Amniotic stem cell (primary cell): ENCODE measurements at places on chromosomes 11 and 22.
A peak's percentile ranks its signal among the peaks of the same experiment; 100 is the strongest.

DNA sequence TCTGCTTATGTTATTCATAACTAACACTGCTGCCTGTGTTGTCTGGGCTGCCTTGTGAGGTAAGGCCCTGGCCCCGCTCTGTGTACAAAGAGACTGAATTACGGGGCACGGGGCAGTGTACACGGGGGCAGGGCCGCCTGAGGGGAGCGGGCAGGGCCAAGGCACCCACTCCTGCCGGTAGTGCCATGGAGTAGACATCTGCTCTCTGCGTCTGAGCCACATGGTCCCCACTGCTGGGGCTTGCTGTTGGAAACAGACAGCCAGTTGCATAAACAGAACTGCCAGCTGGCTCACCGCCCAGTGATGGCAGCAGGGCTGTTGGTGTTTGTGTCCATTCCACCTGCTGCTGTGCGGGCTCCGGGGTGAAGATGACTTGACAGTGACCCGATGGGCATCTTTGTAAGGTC is 19.8 kb downstream of the FAM118A start:
- DNase-seq, result no peak

GRCh38 chr22:44182588-44183286 is 2.0 kb downstream of the PARVG start:
- no peak for DNase-seq

GRCh38 chr11:94825031-94825430 is 56.9 kb downstream of the AMOTL1 start:
- no peak for DNase-seq

GRCh38 chr11:65431451-65432099 is 9.0 kb downstream of the NEAT1 start:
- no peak for DNase-seq

GRCh38 chr22:32904044-32904443 is 102.5 kb downstream of the TIMP3 start:
- no peak for DNase-seq

DNA sequence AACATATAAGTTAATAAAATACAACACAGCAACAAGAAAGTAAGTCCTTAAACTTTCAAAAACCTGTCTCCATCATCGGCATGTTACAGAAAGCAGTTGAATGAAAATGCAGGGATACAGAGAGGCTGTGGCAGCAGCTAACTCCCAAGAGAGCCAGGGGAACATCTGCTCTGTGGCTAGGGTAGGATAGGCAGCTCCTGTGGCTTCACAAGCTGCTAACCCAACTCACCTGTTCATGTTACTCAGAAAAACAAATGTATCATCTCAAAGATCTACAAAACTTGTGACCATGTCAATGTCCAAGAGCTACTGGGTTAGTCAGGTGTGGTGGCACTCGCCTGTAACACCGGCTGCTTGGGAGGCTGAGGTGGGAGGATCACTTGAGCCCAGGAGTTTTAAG is 15.2 kb upstream of the PLAAT3 start:
- DNase-seq, result no peak

GRCh38 chr11:6323291-6323905 is 3.1 kb upstream of the CAVIN3 start:
- DNase-seq, result no peak

DNA sequence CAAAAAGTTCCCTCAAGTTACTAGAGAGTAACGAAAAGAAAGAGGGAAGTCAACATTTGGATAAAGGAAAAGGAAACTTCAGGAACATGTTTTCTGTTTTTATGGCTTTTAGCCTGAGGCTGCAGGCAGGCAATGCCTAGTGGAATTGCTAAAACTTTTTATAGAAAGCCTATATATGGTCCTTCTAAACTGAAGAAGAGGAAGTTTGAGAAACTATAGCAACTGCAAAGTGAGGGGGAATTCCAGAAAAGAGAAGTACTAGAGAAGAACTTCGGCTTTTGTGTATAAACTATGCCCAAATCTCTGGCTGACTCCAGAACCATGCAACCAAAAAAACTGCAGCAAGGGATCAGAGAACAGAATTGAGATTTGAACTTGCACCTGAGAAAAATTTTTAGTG is 74.3 kb upstream of the ARHGAP42 start:
- no peak for DNase-seq

GRCh38 chr22:27709919-27710675 is 91.5 kb downstream of the MN1 start:
- no peak for DNase-seq

DNA sequence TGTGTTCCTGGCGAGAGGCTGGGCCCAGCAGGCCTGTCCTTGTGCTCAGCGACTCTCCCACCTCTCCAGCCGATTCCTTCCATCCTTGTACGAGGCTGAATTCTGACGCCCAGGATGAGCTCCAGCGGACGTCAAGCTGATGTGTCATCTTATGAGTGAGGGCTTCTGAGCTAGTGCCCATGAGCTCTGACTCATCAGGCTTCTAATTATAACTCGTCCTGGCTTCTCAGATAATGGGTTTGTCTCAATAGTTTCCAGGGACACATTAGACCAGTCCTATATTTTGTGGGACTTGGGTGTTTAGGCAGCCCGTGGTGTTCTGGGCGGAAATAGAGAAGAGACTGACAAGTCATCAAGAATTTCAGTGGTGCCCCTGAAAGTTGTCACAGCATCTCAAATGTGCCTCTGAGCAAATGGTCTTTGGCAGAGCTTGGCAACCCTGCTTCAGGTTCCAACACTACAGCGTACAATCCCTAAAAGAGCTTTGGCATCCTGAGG is 108.2 kb upstream of the CD44 start:
- peak; percentile 96 for DNase-seq

- DNase-seq, result no peak
These were observed 23.3 kb downstream of the MICAL2 start for GRCh38 chr11:12133547-12134235.

GRCh38 chr11:45354976-45355705 is 69.0 kb upstream of the SYT13 start:
- peak; percentile 12 for DNase-seq

DNA sequence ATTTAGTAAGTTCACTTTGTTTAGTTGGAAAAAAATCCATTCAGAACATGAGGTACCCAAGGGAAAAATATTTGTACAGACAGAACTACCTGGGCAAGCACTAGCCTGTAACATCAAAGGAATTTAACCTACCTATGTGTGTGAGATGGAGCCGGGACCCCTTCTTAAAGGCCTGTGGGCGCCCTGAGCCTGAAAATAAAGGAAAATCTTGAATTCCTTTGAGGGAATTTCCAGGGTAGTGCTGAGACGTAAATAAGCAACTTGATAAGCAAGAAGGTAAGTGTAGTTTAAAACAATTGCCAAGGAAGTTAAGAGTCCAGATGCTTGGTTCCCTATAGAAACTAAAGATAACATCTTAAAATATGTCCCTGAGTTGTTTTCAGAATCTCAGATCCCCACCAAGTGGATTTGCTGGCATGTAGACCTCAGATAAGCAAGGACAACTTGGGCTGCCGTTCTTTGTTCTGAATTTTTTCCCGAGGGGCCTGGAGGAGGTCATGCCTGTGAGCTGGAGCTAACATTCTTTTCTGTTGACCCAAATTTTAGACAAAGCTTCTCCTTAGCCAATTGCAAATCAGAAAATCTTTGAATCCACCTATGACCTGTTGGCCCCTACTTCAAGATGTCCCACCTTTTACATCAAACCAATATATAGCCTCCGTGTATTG is 31.0 kb downstream of the MED17 start:
- DNase-seq, result no peak

GRCh38 chr22:42519525-42520401 is at the start of gene RRP7A:
Gene RRP7A, minus strand, starts transcription at chr22:42519796. Its CDS starts 10 bp downstream, at chr22:42519786.
- DNase-seq, result peak; percentile 10

- DNase-seq, result no peak
These were observed 230.9 kb upstream of the UBASH3B start for GRCh38 chr11:122424636-122425035.

- DNase-seq, result no peak
These were observed 12.4 kb downstream of the THAP12 start for GRCh38 chr11:76368490-76368889.

DNA sequence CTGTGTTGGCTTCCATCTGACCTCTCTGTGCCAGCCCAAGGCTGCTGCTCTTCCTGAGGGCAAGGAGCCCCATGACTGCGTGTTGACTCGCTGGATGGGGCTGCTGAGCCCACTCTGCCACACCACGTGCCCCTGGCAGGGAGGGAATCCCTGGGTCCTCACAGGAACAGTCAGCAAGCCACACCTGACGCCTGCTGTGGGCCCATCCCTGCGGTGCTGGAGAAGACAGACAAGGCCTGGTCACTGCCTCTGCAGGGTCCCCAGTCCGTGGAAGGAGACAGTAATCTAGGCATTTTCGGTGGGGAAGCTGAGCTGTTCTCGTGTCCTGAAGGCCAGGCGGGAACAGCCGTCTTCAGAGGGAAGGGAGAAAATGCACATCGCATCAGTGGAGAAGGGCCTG is 10.6 kb upstream of the PPP6R3 start:
- DNase-seq, result no peak

DNA sequence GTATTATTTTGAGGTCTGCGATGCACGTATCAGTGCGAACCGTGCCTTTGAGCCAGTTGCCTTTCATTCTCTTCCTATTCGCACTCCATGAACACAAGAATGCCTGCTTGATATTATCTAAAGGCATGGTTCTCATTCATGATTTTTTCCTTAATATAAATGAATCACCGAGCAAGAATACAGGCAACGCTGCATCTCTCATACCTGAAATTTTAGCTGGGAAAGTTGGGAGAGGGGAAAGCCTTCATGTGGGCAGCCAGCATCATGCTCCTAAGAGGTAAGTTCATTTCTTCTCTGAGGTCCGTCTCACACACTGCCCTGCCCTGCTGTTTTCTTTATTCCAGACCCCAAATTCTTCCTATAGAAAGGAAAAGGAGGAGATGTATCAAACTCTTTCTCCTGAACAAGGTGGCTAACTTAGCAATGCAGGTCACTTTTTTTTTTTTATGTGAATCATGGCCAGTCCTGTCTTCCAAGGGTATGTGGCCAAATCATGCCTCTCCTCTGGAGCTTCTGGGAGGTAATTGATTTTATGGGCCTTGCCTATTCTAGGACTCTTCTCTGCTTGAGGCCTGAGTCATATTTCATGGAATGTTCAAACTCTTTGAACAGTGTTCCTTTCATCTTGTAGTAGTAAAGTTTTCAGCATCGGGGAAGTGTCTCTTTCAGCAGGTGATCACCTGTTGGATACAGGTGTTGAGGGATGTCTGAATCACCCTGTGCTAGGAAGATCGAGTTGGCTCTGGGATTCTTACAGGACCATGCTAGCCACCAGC is 3.2 kb downstream of the GLB1L2 start:
- no peak for DNase-seq

- DNase-seq, result no peak
These were observed 175.5 kb upstream of the PDGFD start for GRCh38 chr11:104339380-104339831.

GRCh38 chr11:28808771-28809170 is 700.6 kb downstream of the METTL15 start:
- DNase-seq, result no peak

GRCh38 chr11:34468209-34468841 is 29.6 kb downstream of the CAT start:
- DNase-seq, result no peak

DNA sequence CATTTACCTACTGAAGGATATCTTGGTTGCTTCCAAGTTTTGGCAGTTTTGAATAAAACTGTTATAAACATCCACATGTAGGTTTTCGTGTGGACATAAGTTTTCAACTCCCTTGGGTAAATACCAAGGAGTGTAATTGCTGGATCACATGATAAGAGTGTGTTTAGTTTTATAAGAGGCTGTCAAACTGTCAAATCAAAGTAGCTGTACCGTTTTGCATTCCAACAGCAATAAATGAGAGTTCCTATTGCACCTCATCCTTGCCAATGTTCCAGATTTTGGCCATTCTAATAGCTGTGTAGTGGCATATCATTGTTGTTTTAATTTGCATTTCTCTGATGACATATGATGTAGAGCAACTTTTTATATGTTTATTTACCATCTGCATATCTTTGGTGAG is 190.8 kb upstream of the SYN3 start:
- no peak for DNase-seq

GRCh38 chr22:49017482-49018329 is 810.0 kb downstream of the BRD1 start:
- no peak for DNase-seq

GRCh38 chr11:45616802-45617549 is 48.4 kb downstream of the CHST1 start:
- DNase-seq, result no peak

GRCh38 chr22:49368221-49368975 is 459.3 kb downstream of the BRD1 start:
- DNase-seq, result no peak

DNA sequence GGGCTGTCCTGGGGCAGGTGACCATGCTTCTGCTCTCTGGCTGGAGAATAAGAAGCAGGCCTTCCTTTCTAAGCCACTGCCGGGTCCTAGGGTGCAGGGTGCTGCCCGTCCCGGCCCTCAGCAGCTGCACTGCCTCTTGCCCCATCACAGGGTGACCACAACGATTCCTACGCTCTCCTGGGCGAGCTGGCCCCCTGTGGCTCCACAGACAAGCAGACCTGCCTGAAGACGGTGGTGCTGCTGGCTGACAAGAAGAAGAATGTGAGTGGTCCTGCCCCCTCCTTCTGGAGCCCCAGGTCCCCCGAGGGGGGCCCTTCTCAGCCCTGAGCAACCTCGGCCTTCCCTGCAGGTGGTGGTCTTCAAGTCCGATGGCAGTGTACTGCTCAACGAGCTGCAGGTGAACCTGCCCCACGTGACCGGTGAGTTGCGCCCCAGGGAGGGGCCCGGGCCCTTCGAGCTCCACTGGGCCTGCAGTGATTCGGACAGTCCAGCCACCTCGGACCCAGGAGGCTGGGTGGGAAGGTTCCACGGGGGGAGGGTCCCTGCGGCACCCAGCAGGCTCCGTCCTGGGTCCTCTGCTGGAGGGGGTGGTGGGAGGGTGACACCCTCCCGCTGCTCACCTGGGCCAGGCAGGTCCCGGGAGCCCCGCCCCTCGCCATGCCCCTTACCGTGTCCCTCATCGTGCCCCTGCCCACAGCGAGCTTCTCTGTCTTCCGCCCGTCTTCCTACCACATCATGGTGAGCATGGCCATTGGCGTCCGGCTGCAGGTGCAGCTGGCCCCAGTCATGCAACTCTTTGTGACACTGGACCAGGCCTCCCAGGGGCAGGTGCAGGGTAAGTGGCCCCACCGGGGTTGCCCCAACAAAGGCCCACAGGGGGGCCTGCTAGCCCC is 8.3 kb downstream of the MUC2 start:
- DNase-seq, result no peak

GRCh38 chr11:27179334-27179733 is 138.7 kb downstream of the BBOX1 start:
- no peak for DNase-seq
